NCI-H2171 treated with DMSO at 0.1 percent for 48 hours (cell line): ENCODE measurements at places on chromosomes 5 and 9.

- DNase-seq: no peak
These were observed 50.7 kb downstream of the TMEM167A start for GRCh38 chr5:83026516-83026915.

- DNase-seq: no peak
These were observed 65.7 kb upstream of the FANCC start for GRCh38 chr9:95383185-95383676.

- no peak for DNase-seq
These were observed 969.2 kb downstream of the CDH18 start for GRCh38 chr5:19018822-19019221.

GRCh38 chr9:1319436-1319835 lies 269.3 kb downstream of the DMRT2 start:
- DNase-seq: no peak

- peak; percentile 19 for DNase-seq
These were observed 39.1 kb downstream of the FGD3 start for GRCh38 chr9:92986176-92987119.

GRCh38 chr9:126842220-126842842 lies 18.1 kb upstream of the ZBTB34 start:
- no peak for DNase-seq

- no peak for DNase-seq
These were observed 103.3 kb upstream of the TAS2R1 start for GRCh38 chr5:9733486-9733885.

GRCh38 chr9:121698627-121699570 lies 47.5 kb downstream of the DAB2IP start:
- peak; percentile 6 for DNase-seq

DNA sequence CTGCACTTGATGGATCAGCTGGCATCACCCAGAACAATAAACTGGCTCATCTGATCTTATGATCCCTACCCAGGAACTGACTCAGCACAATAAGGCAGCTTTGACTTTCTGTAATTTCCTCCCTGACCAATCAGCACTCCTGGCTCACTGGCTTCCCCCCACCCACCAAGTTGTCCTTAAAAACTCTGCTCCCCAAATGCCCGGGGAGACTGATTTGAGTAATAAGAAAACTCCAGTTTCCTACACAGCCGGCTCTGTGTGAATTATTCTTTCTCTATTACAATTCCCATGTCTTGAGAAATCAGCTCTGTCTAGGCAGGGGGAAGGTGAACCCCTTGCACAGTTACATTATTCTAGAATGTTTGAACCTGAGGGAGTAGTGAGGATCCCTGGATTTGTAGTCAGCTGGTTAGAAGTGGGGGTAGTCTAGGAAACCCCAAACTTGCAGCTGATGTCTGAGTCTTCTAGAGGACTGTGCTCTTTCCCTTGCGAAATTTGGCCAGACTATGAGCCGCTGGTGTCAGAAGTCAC lies 111.7 kb upstream of the NEK6 start:
- no peak for DNase-seq

GRCh38 chr9:72489986-72490385 lies 31.4 kb upstream of the TMC1 start:
- no peak for DNase-seq

DNA sequence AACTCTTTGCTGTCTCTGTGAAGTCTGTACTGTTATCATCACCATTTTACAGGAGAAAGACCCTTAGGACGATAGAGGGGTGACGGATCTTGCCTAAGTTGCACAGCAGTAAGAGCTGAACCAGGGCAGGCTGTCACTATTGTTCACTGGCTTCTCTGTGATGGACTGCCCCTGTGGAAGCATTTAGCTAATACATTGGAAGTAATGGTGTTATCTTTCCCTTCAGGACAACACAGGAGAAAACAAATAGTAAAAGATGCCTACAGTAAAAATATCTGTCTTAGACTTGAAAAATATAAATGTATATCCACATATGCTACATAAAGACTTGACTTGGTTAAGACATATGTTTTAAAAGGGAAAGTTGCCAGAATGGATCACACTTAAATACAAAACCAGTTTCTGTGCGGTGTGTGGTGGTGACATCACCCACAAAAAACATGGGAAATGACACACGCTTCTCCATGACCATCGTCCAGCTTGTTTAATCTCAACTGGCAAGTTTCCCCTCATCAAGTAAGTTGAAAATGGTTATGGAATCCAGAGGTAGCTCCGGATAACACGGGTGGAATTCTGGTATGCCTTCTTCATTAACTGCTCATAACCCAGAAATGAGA lies 351.8 kb downstream of the EBF1 start:
- DNase-seq: no peak

GRCh38 chr5:55176176-55176818 lies 3.3 kb upstream of the CDC20B start:
- DNase-seq: peak; percentile 76

DNA sequence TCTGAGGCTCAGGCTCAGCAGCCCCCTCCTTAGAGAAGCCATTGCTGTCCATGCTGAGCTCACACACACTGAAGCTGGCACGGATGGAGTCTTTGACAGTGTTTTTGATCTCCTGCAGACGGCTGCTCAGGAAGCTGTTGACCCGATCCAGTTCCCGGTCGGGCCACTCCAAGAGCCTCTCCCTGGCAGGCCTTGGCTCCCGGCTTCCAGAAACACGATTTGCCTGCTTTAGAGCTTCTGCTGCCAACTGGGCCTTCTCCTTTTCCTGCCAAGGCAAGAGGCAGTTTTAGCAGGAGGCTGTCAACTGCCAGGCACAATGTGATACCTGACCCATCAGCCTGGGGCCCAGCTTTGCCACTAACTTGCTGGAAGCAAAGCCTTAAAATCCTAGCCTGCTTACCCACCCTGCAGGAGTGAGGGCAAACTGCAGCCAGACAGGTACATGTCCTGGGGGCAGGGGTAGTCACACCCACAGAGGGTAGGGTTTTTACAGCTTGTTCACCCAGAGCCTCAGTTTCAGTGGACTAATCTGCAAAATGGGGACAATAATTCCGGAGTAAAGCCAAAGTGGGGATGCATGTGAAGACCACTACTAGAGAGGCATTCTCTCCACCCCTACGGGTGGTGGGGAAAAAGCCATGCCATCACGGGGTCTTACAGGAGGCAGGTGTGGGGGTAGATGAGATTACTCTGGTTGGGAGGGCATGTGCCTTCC lies 8.3 kb upstream of the DDX41 start:
- DNase-seq: no peak
